ENCODE measurements at places on chromosomes 12 and 14. TPM values are rescaled to one million over a fixed set of nuclear protein-coding genes. Genes with fewer than 3 reads are reported as not detected.

The AMDHD1 gene
- polyA plus RNA-seq: 1.1 TPM

The KLHL33 gene
- 0.15 TPM for polyA plus RNA-seq

The HCAR2 gene
- 0.05 TPM for polyA plus RNA-seq

The TAS2R7 gene
- polyA plus RNA-seq: not detected

The IL31 gene
- polyA plus RNA-seq: not detected

The SLC2A13 gene
- 2.7 TPM for polyA plus RNA-seq

The MUCL1 gene
- polyA plus RNA-seq: not detected

The ALKBH2 gene
- 19.8 TPM for polyA plus RNA-seq

The RPS6KL1 gene
- 23.8 TPM for polyA plus RNA-seq

The ADSS1 gene
- polyA plus RNA-seq: 6.8 TPM

The PPP1R12A gene
- 6.1 TPM for polyA plus RNA-seq

The KRT72 gene
- polyA plus RNA-seq: not detected

The LEMD3 gene
- 5.5 TPM for polyA plus RNA-seq

The CPNE6 gene
- polyA plus RNA-seq: not detected

The MYH7 gene
- 1.1 TPM for polyA plus RNA-seq

The C12orf75 gene
- 104 TPM for polyA plus RNA-seq

The RHEBL1 gene
- polyA plus RNA-seq: 0.63 TPM

The ZDHHC22 gene
- 0.19 TPM for polyA plus RNA-seq

The LRFN5 gene
- polyA plus RNA-seq: 0.30 TPM

All from pancreas (tissue), 10 donors.